Fibroblast of villous mesenchyme (primary cell): ENCODE measurements at places on chromosomes 11 and 22. TPM values are rescaled to one million over a fixed set of nuclear protein-coding genes. Genes with fewer than 3 reads are reported as not detected.
A peak's percentile ranks its signal among the peaks of the same experiment; 100 is the strongest.

- DNase-seq, result peak; percentile 20
These were observed 439.1 kb downstream of the METTL15 start for GRCh38 chr11:28547321-28547741.

DNA sequence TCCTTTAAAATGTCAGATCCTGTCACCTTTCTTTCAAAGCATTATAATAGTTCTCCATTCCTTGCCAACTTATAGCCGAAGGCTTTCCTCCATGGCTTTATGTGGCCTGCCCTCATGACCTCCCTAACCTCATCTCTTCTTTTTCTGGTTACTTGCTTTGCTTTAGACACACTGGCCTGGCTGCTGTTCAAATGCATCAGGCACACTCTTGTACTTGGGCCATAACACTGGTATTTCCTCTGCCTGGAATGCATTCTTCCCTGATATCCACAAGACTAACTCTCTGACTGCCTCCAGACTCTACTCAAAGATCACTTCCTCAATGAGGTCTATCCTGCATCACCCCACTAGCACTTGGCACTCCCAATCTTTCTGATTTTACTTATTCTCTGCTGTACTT lies 710.3 kb downstream of the KCNA4 start:
- DNase-seq, result peak; percentile 64

Gene RFPL1
- total RNA-seq, result not detected in 2 replicates

GRCh38 chr11:114087025-114087424 lies 27.5 kb downstream of the ZBTB16 start:
- no peak for DNase-seq

Gene ARFIP2
- total RNA-seq, result 61.2 and 66.9 TPM in 2 replicates

Gene GSTT4
- not detected in 2 replicates for total RNA-seq

Gene MGAT3
- total RNA-seq, result 0.64 and 1.3 TPM in 2 replicates

DNA sequence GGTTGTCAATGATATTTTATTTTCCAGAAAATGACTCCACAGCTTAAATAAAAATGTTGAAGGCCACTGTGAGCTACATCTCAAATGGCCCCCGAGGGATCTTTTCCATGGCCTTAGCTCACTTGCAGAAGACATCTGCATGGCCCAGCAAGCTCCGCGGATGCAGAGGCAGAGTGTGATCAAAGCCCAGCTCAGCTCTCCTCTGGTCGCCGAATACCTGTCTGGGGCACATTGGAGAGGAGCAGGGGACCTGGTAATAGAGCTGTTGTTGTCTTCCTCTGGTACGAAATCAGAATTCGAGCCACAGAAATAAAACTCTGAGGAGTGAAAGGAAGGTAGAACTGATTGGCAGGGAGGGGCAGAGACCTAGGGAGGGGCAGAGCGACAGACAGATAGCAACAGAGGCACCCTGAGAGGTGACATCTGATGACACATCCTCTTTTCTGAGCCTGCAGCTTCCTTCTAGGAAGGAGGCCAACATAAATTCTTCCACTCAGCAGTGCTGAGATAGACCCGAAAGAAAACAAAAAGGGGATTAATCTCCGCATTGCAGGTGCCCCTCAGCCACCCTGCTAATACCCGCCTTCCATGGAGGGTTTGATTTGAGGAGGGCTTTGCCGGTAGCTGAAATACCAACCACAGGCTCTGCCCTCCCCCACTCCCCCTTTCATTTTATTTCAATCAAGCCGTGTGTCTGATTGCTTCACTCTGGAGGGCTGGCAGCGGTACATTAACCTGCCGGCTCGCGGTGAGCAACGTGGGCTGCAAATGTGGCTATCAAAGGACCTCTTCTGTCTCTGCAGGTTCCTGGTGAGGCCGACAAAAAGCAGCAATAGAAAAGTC lies 759.4 kb downstream of the OPCML start:
- no peak for DNase-seq

DNA sequence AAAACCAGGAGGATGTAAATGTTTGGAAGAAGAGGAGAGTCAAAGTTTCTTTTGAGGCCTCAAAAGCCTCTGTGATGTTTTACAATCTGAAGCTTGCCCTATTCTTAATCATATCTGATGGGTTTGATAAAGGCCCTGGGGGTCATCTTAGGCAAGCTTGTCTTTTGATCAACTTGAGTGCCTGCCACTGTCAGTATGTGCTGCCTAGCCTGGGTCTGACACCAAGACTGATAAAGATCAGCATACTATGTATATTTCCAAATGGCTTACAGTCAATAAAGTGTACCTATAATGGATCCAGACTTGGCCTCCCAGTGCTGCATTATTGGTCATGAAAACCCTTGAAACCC lies 12.7 kb downstream of the EHF start:
- no peak for DNase-seq

DNA sequence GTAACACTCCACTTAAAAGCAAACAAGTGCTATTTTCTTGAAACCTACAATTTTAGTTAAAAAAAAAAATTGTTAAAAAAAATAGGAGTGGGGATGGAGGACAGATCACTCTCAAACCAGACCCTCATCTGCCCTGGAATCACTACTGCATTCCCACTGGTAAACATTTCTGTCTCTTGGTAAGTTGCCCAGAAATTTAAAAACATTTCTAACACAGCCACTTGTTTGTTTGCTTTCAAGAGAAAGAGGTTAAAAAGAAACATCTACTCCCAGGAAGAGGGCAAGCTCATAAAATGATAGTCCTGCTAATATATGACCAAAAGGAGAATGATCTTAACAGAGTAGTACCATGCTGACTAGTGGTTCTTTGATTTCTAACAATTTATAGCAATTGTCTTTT lies 83.3 kb downstream of the SGSM3 start:
- DNase-seq, result peak; percentile 84

Gene FBLN1
- total RNA-seq, result 102 and 256 TPM in 2 replicates

Gene DTX4
- total RNA-seq, result 2.3 and 4.7 TPM in 2 replicates

DNA sequence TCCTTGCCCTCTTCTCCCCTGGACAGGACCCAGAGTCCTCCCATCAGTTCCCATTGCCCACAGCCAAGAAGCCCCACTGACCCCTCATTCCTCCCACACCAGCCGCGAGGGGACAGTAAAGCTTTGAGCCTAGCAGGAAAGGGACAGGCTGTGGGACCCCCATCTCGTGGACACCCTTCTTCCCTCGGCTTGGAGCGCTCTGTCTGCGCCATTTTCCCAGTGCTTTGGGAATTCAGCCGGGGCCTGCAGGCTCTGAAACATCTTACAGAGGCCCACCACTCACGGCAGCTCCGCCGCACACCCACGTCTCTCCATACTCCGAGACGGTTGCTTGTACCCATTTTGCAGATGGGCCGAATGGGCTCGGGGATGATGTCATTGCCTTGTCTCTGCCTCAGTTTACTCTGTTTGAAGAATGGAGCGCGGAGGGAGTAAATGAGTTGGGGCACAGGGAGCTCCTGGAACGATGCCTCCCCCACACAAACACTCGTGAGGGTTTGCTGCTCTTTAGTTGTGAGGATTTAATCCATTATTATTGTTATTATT lies 447.7 kb downstream of the TBC1D22A start:
- DNase-seq, result no peak

GRCh38 chr22:39234472-39234787 lies 10.4 kb downstream of the PDGFB start:
- peak; percentile 25 for DNase-seq

DNA sequence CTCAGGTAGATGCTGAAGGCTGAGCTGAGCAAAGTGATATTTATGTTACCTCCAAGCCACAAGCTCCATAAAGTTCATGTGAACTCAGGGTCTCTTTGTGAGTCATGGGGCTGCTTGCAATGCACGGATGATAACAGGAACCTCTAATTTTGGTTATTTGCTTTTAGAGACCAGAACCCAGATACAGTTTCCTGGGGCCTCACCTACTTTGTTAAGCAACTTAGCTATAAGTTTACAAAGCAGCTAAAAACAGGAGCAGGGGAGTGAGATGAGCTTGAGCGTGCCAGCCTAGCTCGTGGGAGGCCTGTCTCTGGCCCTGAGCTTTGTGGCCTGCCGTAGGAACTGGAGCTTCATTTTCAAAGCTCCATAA lies 29.2 kb downstream of the SREBF2 start:
- DNase-seq, result peak; percentile 69

GRCh38 chr22:19806213-19807160 lies 45.9 kb downstream of the TBX1 start:
- DNase-seq, result no peak

DNA sequence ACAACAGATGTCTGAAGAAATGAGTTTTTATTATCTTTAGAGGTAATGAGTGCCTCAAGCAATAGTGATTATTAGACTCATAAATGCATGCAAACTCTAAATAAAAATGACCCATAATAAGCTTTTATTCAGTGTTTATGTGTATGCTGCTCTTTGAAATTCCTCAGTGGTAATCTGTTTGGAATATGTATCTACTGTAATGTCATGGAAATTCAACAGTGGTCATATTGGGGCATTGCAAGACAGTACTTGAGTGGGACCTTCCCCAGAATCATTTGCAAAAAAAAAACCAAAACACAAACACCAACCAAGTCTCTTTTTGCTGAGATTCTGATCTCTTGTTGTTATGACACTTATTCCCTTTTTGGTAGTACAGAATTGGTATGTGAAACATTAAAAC lies 35.0 kb downstream of the DNAJC24 start:
- peak; percentile 2 for DNase-seq

Gene NCR3LG1
- 14.7 and 16.8 TPM in 2 replicates for total RNA-seq

Gene NXPE1
- total RNA-seq, result not detected in 2 replicates
